ENCODE measurements at places on chromosomes 5 and 9.

- DNase-seq, result no peak
These were observed 97.3 kb downstream of the SIL1 start for GRCh38 chr5:139100825-139101224.

GRCh38 chr5:100860407-100860806 is 42.7 kb downstream of the ST8SIA4 start:
- DNase-seq, result no peak

- DNase-seq, result no peak
These were observed 114.0 kb downstream of the PIP5K1B start for GRCh38 chr9:68819065-68819464.

DNA sequence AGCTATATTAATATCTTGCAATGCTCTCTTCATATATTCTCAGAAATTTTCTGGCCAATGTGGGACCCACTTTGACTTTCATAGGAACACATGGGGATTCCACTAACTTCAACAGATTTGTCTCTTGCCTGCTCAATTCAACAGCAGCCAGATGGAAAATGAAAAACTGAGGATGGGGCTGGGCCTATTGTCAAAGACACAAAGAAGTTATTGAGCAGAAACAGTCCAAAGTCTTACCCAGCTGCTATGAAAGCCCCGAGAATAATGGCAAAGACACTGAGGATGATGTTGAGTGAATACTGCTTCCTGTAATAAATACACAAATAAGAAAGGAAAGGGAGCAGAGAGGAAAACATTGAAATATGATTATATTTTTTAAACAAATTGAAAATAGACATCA is 32.6 kb downstream of the SLC35D2 start:
- DNase-seq, result no peak

- DNase-seq, result no peak
These were observed 17.8 kb upstream of the SLCO4C1 start for GRCh38 chr5:102313912-102314311.
